ENCODE measurements at places on chromosomes 11 and 22.
A peak's percentile ranks its signal among the peaks of the same experiment; 100 is the strongest.

- no peak for DNase-seq
Measured at GRCh38 chr11:77547863-77548551, 41.7 kb upstream of the AQP11 start.

DNA sequence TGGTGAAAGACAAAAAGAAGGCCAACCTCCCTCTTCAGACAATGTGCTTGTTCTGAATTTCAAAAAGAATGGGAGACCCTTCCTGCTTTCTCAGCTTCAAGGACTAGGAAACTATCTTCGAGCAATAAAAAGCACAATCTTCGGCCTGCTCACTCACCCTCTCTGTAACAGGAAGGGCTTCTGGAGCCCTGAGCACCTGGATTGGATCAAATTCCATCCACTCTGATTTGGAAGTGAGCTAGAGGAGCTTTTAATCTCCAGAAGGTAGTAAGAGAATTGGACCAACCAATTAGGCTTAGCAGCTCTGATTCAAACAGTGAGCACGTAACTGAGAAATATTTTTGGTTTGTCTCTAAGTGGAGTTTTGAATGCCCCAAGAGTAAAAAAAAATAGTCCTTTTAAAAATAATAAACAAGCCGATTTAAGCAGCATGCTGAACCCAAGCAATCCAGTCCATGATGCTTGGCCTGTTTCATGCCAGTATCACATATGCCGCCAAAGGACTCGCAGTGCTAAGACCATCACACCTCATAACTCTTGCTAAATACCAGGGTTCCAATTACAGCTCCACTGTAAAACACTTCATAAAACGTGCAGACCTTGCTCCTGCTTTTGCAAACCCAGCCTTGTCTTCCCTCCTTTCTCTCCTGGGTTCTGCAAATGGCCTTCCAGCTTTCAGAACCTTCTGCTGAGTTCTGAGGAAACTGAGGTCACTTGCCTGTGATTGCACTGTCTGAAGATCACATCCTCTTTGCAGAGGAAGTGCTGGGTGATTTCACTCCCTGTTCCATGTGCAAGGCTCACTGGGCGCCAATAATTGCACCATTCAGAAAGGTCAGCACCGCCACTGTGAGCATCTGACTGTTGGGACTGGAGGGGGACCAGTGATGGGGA lies 74.4 kb downstream of the SLC1A2 start:
- DNase-seq = no peak

DNA sequence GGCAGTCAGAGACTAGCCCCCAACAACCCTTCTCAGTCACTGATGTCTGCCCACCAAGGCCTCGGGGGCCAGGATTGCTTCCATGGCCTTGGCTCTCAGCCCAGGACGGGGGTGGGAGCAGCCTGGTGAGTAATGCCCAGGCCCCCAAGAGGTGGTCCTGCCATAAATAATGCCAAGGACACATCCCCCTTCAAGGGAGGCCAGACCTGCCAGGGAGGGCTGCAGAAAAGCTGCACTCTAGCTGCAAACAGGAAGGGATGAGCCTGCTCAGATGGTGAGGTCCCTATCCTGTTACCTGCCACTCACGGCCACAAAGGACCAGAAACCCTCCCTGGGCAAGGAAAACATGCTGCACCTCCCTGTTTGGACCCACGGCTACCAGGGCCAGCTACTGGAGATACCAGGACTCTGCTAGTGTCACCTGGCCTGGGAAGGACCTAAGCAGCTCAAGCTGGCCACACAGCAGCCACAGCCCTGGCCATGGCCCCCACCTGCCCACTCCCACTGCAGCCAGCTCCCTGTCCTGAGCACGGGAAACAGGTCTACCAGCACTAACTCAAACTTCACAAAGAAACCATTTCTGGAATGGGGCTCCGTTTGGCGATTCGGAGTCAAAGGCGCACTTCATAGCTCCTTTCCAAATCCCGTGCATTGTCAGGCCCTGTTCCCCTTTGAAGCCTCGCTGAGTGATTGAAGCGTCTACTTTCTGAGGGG lies 12.1 kb downstream of the GNB1L start:
- no peak for DNase-seq

GRCh38 chr11:65919573-65920371 lies 546 bp downstream of the DRAP1 start:
- DNase-seq = peak; percentile 18

GRCh38 chr11:34446386-34446785 lies 7.7 kb downstream of the CAT start:
- DNase-seq = no peak

GRCh38 chr11:66218846-66219620 lies 49.4 kb upstream of the RAB1B start:
- DNase-seq = no peak

GRCh38 chr11:59158206-59159068 lies 13.5 kb upstream of the DTX4 start:
- peak; percentile 41 for DNase-seq

GRCh38 chr11:125344846-125345420 lies 151.1 kb downstream of the FEZ1 start:
- no peak for DNase-seq

DNA sequence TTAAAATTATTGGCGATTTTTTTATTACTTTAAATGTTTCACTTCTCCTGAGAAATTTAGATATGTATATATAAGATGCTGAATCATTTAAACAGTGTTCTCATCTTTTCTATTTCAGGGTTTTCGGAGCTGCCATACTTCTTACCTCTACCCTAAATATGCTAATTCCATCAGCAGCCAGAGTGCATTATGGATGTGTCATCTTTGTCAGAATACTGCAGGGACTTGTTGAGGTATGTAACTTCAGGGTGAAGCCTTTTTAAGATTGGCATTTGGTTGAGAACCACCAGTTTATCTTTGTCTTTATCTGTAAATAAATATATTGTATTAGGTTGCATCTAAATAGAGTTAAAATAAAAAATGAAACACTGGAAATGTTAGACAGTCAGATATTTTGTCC lies 21.1 kb downstream of the SLC17A6 start:
- DNase-seq = no peak

DNA sequence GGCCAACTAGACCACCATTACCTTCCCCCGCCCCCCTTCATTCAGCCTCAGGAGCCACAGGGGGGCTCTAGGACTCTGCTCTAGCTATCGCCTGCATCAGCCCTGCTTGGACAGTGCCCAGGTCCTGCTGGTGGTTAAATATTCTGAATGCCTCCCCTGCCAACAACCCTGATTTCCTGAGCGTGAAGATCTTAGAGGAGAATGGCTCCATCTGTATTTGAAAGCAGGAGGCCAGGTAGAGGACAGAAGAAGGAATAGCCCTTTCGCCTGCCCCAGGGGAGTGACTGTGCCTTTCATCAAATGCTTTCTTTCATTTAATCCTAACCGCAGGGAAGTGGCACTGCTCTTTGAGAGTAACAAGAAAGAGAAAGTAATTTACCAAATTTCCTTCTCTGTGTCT lies 69.2 kb downstream of the ISX start:
- DNase-seq = no peak

GRCh38 chr11:2699531-2700414 lies at the start of gene KCNQ1OT1:
Gene KCNQ1OT1 (minus strand): TSS chr11:2699994.
- DNase-seq = peak; percentile 76

DNA sequence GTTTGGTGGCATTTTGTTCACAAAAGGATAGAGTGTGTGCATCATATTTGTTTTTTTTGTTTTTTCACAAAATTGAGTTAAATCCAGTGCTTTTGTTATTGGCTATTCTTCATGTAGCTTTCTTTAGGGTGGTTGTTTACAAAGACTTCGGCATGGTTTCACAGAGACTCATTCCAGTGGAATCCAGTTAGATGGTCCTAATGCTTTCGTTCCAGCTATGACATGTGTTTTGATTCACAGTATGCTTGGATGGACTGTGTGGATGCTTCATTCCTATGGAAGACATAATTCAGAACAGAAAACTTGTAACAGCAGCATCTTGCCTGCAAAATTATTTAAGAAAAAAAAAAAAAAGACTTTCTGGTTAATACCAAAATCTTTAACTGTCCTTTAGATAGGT lies 97.9 kb downstream of the PDHX start:
- no peak for DNase-seq

- no peak for DNase-seq
Measured at GRCh38 chr11:76159303-76159937, 46.9 kb downstream of the WNT11 start.

DNA sequence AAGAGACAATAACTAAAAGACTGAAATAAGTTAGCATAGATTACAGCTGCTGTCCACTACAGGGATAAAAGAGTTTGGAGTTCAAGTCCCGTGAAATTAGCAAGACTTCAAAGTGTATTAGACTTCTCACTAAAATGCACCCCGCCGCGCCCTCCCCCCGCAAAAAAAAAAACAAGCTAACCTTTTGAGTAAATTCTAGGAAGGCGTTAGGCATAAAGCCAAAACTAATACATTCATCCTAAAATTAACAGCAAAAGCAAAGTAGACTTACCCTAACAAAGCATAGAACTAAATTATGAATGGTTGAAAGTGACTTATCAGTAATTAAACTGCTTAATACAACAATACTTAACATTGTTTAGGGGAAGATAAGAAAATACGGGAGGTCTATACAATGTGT lies 581.0 kb upstream of the CHORDC1 start:
- no peak for DNase-seq

- no peak for DNase-seq
Measured at GRCh38 chr22:40694411-40694810, 15.1 kb downstream of the MCHR1 start.

DNA sequence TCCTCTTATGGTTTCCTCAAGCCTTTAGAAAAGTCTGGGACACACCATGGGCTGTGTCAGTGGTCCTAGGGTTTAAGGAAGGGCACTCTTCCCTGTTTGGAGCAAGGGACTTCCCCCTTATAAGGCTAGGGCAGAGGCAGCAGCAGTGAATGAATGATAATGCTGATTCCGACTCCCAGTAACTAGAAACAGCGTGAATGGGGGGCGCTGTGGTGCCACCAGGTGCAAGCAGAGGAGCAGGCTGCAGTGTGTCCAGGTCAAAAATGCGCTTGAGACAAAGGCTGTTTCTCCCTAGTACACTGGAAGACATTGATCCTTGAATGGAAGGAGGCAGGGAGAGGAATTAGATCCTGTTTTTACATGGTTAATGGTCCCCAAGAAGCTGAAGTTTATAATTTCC lies 11.6 kb upstream of the RIC3 start:
- DNase-seq = no peak

DNA sequence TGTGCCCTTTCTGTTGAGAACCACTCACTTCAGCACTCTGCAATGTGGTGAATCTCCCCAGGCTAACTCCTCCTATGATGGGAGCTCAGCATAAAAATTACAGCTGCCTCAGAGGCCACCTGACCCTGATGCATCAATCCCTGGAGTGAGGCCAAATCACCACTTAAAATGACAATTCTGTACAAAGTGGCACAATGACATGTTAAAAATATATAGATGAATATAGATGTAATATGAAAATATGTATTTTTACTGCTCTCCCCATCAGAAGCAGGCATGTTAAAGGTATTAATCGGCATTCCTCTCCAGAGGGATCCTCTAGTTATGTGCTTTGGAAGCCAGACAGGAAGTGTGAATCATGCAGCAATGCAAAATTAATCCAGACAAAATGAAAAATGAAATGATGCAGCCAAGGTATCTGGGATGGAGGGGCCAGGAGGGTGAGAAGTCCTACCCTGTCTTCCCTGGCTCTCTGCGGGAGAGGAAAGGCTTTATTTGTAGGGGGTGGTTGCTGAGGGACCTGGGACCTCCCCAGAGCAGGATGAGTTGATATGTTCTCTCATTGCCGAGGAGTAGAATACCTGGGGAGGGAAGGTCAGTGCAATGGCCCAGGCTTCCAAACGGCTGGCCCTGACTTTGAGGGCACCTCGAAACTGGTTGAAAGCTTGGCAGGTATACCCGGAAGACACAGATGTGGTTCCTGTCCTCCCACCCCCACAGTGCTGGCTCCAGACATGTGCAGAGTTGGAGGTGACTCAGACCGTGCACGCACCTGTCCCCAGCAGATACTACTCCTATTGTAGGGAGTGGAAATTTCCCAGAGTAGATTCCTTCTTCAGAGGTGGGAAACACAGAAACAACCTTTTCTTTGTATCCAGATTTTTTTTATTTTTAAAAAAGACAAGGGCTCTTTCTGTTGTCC lies 347.9 kb upstream of the NCAM1 start:
- DNase-seq = no peak

DNA sequence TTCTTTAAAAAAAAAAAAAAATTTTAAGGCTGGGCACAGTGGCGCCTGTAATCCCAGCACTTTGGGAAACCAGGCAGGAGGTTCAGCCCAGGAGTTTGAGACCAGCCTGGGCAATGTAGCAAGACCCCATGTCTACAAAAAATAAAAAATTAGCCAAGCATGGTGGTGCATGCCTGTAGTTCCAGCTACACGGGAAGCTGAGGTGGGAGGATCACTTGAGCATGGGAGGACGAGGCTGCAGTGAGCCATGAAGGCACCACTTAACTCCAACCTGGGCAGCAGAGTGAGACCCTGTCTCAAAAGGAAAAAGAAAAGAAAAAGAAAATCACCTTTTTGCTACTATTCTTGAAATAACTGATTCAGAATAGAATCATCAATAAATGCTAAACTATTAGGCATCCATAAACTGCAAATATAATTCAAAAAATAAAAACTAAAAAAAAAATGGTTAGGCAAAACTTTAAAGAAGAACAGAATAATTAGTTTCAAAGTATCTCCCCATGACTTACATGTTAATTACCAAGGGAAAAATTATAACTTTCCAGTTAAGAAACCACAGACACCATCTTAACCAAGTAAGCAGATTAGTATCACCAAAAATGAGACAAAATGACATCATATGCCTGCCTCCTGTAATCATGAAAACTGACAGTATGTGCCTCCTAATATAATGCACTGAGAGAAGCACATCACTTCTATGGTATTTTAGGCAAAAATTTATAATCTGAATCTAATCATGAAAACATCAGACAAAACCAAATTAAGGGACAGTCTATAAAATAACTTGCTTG lies 63.6 kb downstream of the DENND5A start:
- no peak for DNase-seq

GRCh38 chr11:23370580-23371275 lies 510.5 kb upstream of the CCDC179 start:
- no peak for DNase-seq
